Small intestine (tissue), 16 donors: ENCODE measurements at places on chromosomes 1 and 21. TPM values are rescaled to one million over a fixed set of nuclear protein-coding genes. Genes with fewer than 3 reads are reported as not detected.

DNA sequence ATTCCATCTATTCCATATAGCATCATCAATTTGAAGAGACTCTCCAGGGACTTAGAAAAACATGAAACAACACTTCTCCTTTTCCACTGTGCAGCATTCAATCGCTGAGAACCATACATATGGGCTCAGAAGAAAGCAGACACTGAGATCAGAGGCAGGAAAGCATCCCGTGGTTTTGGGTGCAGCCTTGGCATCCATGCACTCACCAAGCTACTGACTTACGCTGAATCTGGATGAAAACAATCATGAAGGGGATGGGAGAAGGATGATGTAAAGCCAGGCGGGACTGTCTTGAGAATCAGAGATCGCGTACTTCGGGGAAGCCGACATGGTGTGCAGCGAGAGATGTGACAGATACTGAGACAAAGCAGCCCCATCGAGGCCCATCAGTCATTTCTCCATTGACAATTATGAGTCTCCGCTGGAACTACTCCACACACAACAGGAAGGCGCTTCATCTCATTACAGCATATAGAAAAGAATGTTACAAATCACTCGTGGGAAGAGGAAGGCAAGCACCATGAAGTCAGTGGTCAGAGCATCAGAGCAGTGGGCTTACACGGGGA, 2.3 kb upstream of the TIAM1 start:
- H3K27ac ChIP-seq: no peak overlapping the region
- no peak overlapping the region for H3K4me3 ChIP-seq
- no peak for DNase-seq
- H3K27me3 ChIP-seq: peaks cover 24% of the 10 kb centered on the region

- no peaks in the 10 kb centered on the region for H3K27me3 ChIP-seq
- peaks cover 31% of the 10 kb centered on the region for H3K36me3 ChIP-seq
- H3K27ac ChIP-seq: no peak overlapping the region
- no peak overlapping the region for H3K4me3 ChIP-seq
- DNase-seq: no peak
Measured at GRCh38 chr21:17552410-17552809, 39.6 kb downstream of the CXADR start.

- no peak overlapping the region for H3K27ac ChIP-seq
- peaks cover 45% of the 10 kb centered on the region for H3K36me3 ChIP-seq
- no peaks in the 10 kb centered on the region for H3K27me3 ChIP-seq
- DNase-seq: no peak
Measured at GRCh38 chr1:116389013-116389412, 16.0 kb downstream of the ATP1A1 start.

DNA sequence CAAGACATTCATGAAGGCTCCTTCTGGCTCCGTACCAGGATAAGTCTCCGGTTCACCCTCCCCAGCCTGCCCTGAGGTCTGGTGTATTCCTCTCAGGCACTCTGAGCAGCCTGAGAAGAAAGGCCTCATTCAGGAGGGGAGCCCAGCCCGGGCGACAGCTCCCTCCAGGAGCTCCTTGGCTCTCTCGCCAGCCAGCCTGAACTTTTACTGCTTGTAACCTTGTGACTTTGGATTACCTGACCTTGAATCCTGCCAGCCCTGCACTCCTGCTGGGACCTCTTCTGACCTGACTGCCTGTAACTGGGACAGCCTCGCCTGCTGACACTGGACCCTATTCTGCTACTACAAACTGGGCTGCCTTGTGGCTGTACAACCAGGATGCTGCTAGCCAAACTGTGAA, 65.8 kb downstream of the CD34 start:
- H3K27ac ChIP-seq: no peak overlapping the region
- H3K4me1 ChIP-seq: peaks cover 15% of the 10 kb centered on the region
- H3K27me3 ChIP-seq: no peaks in the 10 kb centered on the region
- DNase-seq: no peak
- H3K4me3 ChIP-seq: no peak overlapping the region
- H3K36me3 ChIP-seq: peaks cover 7% of the 10 kb centered on the region

DNA sequence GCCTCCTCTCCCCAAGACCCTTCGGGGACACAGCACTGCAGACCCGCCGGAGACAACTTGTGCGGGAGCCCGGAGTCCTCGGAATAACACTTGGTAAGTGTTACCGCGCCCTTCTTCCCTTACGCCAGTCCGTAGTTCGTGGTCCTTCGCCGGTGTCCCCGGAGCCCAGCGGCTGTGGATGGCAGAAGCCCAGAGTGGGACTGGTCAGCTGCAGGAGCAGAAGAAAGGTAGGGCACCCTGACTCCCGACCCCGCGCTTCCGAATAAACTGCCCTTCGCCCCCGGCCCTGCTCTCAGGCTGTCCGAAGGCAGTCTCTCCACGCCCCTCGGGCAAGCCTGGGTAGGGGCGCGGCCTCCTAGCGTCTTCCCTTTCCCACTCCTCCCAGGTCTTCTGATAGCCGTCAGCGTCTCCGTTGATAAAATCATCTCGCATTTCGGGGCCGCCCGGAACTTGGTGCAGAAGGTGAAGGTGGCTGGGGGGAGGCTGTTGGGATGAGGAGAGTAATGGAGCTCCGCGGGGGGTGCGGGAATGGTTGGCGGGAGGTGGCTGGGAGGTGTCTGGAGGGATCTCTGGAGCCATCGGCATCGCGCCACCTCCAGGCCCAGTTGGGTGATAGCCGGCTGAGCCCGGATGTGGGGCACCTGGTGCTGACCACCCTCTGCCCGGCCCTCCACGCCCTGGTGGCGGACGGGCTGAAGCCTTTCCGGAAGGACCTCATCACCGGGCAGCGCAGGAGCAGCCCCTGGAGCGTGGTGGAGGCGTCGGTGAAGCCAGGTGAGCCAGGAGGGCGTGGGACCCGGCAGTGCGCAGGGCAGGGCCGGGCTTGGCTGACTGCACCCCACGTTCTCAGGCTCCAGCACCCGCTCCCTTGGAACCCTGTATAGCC, 4.3 kb downstream of the RUSC1 start:
- peak overlapping the region; percentile 98 for H3K27ac ChIP-seq
- peaks cover 48% of the 10 kb centered on the region for H3K36me3 ChIP-seq
- H3K27me3 ChIP-seq: no peaks in the 10 kb centered on the region

- DNase-seq: no peak
- no peak overlapping the region for H3K4me3 ChIP-seq
- H3K4me1 ChIP-seq: no peaks in the 10 kb centered on the region
- H3K27me3 ChIP-seq: no peaks in the 10 kb centered on the region
Measured at GRCh38 chr1:173988068-173988467, 34.1 kb downstream of the RC3H1 start.

DNA sequence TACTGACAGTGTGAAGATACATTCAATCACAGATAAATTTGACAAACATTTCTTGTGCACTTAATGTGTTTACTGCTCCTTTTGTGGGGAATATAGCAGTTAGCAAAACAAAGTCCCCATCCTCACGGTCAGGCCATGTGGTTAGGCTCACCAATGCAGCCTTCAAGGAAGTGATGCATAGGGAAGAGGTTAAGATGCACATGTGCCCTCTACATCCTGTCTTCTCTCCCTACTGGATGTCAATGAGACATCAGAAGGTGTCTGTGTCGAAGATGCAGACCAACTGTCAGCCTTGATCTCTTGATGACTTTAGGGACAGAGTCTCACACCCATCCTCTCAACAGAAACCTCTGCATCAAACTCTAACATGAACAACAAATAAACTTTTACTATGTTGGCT, 78.7 kb downstream of the FH start:
- H3K4me1 ChIP-seq: no peaks in the 10 kb centered on the region
- no peaks in the 10 kb centered on the region for H3K36me3 ChIP-seq
- DNase-seq: no peak
- no peak overlapping the region for H3K27ac ChIP-seq
- no peak overlapping the region for H3K4me3 ChIP-seq

GRCh38 chr1:96992871-96993270, 271.3 kb downstream of the PTBP2 start:
- no peak for DNase-seq
- no peaks in the 10 kb centered on the region for H3K4me1 ChIP-seq
- H3K4me3 ChIP-seq: no peak overlapping the region

- H3K4me1 ChIP-seq: no peaks in the 10 kb centered on the region
- DNase-seq: peak; percentile 54
Measured at GRCh38 chr1:231612393-231613089, 14.0 kb upstream of the DISC1 start.

- H3K27ac ChIP-seq: no peak overlapping the region
- H3K36me3 ChIP-seq: no peaks in the 10 kb centered on the region
- DNase-seq: peak; percentile 48
- H3K4me3 ChIP-seq: no peak overlapping the region
Measured at GRCh38 chr1:24888971-24889676, 41.0 kb downstream of the RUNX3 start.

DNA sequence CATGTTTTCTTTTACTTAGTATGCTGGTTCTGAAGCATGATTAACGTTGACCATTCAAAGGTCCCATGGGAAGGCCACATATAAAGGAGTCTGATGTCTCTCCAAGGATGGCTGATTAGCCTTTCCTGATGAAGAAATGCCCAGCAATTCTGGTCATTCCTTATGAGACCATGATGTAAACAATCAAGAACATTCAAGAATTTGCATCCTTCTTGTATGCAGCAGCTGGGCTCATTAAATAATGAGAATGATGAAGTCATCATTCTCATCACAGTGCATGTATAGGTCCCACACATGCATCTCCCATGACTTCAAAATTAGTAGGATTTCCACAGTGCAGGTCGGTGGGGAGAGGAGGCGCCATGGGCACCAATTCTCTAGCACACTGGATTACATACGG, 85.4 kb downstream of the APP start:
- H3K27me3 ChIP-seq: no peaks in the 10 kb centered on the region
- no peak for DNase-seq

- H3K27ac ChIP-seq: no peak overlapping the region
- no peaks in the 10 kb centered on the region for H3K36me3 ChIP-seq
- H3K27me3 ChIP-seq: no peaks in the 10 kb centered on the region
- DNase-seq: no peak
Measured at GRCh38 chr1:51572365-51572764, 44.5 kb upstream of the OSBPL9 start.

DNA sequence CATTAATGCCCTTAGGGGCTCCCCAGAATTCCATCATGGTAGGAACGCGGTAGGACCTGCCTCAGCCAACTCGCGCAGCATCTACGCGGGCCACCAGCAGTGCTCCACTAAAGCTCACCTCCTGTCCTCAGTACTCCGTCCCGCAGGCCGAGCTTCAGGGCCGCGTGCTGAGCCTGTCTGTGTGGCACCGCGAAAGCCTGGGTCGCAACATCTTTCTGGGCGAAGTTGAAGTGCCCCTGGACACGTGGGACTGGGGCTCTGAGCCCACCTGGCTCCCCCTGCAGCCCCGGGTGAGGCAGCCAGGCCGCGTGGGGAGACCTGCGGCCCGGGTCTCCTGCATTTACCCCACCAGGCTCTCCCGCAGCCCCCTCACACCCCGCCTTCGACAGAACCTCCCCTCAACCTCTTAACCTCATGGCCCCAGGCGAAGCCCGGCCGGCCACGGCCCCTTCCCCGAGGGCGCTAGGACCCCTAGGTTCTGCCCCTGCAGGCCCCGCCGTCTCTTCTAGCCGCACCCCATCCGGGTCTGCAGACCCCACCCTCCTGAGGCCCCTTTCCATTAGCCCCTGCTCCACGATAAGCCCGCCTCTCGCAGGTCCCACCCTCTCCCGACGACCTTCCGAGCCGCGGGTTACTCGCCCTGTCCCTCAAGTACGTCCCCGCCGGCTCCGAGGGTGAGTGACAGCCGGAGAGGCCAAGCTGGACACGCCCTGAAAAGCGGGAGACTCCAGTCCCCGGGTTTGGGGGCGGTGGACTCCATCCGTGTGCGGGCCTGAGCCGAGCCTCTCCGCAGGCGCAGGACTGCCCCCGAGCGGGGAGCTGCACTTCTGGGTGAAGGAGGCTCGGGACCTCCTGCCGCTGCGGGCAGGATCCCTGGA, 9.1 kb downstream of the SYTL1 start:
- peak; percentile 69 for DNase-seq
- H3K36me3 ChIP-seq: peaks cover 21% of the 10 kb centered on the region
- no peaks in the 10 kb centered on the region for H3K27me3 ChIP-seq
- peaks cover 30% of the 10 kb centered on the region for H3K4me1 ChIP-seq

DNA sequence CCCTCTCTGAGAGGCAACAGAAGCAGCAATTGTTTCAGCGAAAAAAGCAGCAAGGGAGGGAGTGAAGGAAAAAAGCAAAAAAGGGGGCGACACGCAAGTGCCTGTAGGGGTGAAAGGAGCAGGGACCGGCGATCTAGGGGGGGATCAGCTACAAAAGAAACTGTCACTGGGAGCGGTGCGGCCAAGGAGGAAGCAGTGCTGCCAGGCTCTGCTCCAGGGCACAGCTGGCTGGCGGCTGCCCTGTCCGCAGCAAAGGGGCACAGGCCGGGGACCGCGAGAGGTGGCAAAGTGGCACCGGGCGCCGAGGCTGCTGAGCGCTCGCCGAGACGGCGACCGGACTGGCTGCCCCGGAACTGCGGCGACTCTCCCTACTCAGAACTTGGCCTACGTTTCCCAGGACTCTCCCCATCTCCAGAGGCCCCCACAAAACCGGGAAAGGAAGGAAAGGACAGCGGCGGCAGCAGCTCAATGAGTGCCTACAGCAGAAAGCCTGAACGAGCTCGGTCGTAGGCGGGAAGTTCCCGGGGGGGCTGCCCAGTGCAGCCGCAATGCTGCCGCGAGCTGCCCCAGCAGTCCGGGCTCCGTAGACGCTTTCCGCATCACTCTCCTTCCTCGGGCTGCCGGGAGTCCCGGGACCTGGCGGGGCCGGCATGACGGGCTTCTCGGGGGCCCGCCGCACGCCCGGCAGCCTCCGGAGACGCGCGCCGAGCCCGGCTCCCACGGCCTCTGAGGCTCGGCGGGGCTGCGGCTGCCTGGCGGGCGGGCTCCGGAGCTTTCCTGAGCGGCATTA, 1.0 kb upstream of the CDKN2C start:
- H3K27ac ChIP-seq: peak overlapping the region; percentile 97
- no peaks in the 10 kb centered on the region for H3K27me3 ChIP-seq
- no peaks in the 10 kb centered on the region for H3K36me3 ChIP-seq
- peak; percentile 64 for DNase-seq
- H3K4me1 ChIP-seq: no peaks in the 10 kb centered on the region

The NHLH2 gene
- polyA plus RNA-seq: not detected

The FNBP1L gene
- 44.7 TPM for polyA plus RNA-seq

The FAM3B gene
- 35.8 TPM for polyA plus RNA-seq

The S100A1 gene
- 2.7 TPM for polyA plus RNA-seq

The TRAF5 gene
- 11.9 TPM for polyA plus RNA-seq

The BRINP2 gene
- polyA plus RNA-seq: not detected

The PYHIN1 gene
- polyA plus RNA-seq: 0.55 TPM

The AMPD1 gene
- polyA plus RNA-seq: not detected

The SEMA4A gene
- 1.9 TPM for polyA plus RNA-seq

The SLFNL1 gene
- 1.6 TPM for polyA plus RNA-seq

The TNN gene
- 0.01 TPM for polyA plus RNA-seq

The CRP gene
- polyA plus RNA-seq: 0.21 TPM

The ERMAP gene
- 3.8 TPM for polyA plus RNA-seq

The BRDT gene
- polyA plus RNA-seq: not detected

The C1orf53 gene
- 8.6 TPM for polyA plus RNA-seq
